CD8-positive, alpha-beta memory T cell (primary cell): ENCODE measurements at places on chromosomes 13 and 19.

DNA sequence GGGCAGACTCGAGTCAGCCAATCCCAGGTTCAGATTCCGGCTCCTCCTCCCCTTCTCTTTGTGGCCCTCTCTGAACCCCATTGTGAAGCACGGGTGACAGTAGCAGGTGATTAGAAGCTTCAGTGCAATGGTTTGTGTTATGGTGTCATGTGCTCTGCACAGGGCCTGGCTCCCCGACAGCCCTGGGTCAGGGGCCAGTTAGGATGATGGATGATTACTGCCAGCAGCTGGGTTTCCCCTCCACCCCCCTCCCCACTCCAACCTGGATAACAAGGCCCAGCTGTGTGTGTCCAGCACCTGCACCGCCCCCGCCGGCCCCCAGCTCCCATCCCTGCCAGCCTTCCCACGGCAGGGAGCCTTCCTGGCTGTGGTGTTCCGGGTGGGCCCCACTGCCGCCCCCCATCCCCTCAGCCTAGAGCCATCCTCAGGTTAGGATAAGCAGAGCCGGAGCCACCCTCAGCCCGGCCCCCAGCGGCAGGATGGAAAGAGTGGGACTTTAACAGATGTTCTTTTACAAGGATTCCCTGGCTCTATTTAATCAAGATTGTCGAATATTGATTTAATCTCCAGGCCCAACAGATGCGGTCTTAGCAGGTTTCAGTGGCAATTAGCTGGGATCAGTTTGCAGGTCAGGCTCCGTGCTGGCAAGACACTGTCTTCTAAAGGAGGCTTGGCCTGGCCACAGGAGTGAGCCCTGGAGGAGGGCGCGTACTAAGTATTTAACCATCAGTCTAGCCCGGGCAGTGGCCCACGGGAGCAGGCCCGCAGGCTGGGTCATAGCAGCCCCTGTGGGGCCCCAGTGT, 156.2 kb downstream of the SIPA1L3 start:
- DNase-seq = no peak

GRCh38 chr19:42125536-42125935, 6.7 kb downstream of the POU2F2 start:
- no peak for DNase-seq

DNA sequence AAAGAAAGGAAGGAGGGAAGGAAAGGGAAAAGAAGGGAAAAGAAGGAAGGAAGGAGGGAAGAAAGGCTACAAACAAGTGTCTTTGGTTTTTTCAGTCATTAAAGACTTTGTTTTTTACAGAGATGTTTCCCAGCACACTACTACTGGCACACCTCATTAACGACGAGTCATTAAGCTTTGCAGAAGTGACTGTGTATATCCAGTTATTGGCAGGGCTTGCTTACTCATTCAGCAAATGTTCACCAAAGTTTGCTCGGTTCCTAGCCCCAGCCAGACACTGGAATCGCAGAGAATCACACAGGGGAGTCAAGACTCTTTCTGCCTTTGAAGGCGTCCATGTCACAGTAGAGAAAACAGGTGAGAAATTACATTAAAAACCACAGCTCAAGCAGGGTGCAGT, 4.3 kb downstream of the NLRP12 start:
- DNase-seq = no peak

DNA sequence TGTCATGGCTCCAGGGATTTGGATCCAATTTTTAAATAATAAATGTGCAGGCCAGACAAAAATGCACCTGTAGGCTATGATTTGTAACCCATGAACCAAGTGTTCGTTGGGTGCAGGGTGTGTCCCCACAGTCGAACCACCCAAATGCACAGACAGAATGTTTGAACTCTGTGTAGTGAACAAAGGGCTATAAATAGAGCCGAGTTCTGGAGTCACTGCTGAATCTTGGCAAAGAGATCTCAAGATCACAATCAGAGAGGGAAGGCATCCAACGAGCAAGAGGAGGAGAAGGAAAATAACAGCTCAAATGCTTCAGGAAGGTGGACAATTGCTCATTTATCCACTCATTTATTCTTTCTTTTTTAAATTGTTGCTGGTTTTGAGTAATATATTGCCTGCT, 547.9 kb downstream of the FGF9 start:
- no peak for DNase-seq

GRCh38 chr13:44231786-44232516, 141.7 kb upstream of the SERP2 start:
- no peak for DNase-seq

DNA sequence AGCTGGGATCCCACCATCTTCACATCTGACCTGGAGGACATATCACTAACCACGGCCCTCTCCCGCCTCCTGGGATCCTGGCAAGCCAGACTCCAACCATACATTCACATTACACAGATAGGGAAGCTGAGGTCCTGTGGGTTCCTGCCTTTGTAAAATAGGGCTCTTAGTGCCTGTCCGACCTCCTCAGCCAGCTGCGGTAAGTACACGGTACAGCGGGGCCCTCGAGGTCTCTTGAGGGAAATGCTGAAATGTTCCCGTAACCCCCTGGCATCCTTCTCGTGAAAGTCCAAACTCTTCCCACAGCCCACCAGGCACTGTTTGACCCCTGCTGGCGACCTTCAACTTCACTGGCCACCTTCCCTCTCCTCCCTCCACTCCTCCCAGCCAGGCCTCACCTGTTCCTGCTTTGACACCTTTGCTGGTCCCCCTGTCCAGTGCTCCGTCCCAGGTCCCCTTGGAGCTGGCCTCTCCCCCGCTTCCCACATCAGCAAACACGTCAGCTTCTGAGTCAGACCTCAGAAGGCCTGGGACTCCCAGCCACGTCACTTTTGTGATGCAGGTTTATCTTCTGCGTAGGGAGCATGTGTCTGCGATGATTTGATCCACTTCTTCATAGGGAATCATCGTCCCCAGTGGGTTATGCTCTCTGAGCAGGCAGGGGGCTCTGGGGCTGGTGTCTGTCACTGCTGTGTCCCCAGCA, 8.8 kb upstream of the GNG7 start:
- DNase-seq = no peak

DNA sequence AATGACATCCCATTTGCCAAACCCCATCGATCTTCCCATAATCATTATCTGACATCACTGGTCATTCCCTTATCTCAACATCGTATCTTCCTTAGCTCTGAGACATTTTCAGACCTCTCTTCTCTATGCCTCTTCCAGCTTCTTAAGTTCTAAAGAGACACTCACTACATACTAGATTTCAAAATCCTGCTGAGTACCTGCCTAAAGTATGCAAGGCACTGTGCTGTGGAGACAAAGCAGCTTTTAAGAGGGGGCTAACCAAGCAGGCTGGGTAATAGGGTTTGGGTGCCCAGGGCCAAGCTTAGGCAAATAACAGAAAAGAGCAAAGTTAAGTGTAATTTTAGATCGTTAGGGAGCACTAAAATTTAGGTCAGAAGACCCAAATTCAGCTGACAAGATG, 3.4 kb upstream of the POMP start:
- no peak for DNase-seq

GRCh38 chr19:46710687-46711086, 6.2 kb downstream of the PRKD2 start:
- no peak for DNase-seq

- no peak for DNase-seq
Observed at GRCh38 chr13:112670864-112671263, 19.0 kb upstream of the ATP11A start.
